ENCODE measurements at places on chromosomes 6 and 20.

- DNase-seq = no peak
These were observed 29.0 kb downstream of the MAS1 start for GRCh38 chr6:159919800-159920199.

DNA sequence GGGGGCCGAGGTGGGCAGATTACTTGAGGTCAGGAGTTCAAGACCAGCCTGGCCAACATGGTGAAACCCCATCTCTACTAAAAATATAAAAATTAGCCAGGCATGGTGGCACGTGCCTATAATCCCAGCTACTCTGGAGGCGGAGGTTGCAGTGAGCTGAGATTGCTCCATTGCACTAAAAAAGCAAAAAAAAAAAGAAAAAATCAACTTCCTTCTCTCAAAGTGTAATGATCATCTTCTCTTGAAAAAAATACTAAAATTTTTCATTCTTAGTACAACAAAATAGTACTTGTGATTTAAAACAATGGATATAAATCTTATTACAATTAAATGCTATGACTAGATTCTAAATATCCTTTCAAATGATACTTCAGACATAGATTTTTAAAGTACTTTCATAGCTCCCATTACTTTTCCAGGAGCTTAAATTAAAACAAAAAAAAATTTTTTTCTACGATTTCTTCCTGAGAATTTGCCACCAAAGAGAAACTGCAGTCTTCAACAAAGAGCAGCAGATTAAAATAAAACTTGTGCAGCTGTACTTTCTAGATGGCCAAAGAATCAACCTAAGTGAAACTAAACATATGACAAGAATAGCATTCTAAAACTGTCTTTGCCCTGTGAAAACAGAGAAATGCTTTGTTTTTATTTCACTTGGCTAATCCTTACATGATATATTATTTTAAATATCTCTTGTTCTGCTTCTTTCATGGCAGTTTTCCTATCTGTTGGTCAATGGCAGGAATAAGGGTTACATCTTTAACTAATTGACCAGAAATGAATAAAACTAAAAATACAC is 75.2 kb downstream of the MAP3K5 start:
- no peak for DNase-seq

GRCh38 chr20:59789686-59790085 is 143.8 kb downstream of the SYCP2 start:
- no peak for DNase-seq

GRCh38 chr6:26329763-26330511 is 35.1 kb upstream of the BTN3A2 start:
- no peak for DNase-seq

GRCh38 chr20:21134883-21135493 is 9.1 kb downstream of the KIZ start:
- DNase-seq = no peak

DNA sequence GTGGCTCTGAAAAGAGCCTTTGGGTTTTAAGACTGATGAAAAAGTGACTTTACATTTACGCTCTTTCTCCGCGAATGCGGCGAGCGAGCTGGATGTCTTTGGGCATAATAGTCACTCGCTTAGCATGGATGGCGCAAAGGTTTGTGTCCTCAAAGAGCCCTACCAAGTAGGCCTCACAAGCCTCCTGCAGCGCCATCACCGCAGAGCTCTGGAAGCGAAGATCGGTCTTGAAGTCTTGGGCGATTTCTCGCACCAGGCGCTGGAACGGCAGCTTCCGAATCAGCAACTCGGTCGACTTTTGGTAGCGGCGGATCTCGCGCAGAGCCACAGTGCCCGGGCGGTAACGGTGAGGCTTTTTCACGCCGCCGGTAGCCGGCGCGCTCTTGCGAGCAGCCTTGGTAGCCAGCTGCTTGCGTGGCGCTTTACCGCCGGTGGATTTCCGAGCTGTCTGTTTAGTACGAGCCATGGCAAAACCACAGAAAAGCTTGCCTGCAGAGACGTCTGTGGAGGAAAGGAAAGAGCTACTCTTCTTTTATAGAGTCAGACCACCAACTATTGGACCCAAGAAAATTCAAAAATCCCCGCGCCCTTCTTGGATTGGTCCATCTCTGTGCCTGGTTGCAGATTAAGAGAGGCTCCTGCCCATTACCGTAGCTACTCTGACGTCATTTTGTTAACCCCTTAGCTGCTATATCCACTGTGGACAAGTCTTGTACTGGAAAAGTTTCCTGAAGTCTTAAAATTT is 55.5 kb upstream of the HFE start:
- no peak for DNase-seq

- DNase-seq = no peak
These were observed 71.6 kb downstream of the SH3BGRL2 start for GRCh38 chr6:79702691-79703090.

DNA sequence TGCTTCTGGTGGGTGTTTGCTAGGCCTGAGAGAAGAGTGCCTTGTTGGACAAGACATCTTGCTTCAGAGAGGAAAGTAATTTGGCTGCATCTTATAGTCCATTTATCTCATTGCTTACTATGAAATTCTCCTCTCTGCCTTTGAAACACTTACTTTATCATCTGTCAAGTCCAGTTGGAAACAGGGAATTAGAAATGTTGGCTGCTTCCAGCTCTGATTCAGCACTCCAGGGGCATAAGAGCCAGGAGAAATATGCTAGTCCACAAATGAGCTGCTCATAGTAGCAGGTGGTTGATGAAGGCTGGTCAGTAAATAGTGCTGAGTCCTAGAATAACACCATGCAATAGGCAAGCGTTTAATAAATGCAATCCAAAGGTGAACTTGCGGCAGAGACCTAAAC is 227.1 kb downstream of the SLC35F1 start:
- no peak for DNase-seq

DNA sequence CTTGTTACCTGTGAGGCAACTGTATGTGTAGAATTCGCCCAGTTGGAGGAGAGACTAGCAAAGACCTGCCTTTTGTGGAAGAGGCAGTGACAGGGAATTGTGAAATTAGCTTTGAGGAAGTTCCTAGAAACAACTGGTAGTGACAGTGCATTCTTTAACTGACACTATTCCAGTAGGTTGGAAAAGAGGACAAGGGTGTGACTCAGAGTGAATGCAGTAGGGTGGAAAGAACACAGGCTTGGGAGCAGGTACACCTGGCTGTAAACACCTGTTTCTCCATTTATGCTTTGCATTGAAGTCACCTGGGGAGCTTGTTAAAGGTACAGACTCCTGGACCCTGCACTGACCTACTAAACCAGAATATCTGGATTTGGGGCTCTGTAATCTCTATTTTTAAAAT is 295.7 kb downstream of the PHACTR1 start:
- no peak for DNase-seq

DNA sequence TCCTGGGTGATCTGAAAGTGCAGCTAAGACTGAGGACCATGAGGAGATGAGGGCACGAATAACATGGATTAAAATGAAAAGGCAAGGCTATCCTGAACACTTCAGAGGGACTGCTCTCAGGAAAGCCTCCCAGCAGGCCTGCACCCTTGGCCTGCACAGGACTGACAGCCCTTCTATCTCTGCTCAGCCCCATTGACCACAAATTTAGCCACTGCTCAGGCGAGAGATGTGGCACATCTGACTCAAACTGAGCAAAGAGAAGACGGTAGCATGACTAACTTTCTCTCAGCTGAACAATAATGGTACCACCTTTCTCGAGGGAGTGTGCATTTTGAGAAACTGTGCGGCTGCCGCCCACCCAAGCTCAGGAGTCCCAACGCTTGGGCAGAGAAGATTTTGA is 257.5 kb downstream of the ADGB start:
- DNase-seq = no peak

DNA sequence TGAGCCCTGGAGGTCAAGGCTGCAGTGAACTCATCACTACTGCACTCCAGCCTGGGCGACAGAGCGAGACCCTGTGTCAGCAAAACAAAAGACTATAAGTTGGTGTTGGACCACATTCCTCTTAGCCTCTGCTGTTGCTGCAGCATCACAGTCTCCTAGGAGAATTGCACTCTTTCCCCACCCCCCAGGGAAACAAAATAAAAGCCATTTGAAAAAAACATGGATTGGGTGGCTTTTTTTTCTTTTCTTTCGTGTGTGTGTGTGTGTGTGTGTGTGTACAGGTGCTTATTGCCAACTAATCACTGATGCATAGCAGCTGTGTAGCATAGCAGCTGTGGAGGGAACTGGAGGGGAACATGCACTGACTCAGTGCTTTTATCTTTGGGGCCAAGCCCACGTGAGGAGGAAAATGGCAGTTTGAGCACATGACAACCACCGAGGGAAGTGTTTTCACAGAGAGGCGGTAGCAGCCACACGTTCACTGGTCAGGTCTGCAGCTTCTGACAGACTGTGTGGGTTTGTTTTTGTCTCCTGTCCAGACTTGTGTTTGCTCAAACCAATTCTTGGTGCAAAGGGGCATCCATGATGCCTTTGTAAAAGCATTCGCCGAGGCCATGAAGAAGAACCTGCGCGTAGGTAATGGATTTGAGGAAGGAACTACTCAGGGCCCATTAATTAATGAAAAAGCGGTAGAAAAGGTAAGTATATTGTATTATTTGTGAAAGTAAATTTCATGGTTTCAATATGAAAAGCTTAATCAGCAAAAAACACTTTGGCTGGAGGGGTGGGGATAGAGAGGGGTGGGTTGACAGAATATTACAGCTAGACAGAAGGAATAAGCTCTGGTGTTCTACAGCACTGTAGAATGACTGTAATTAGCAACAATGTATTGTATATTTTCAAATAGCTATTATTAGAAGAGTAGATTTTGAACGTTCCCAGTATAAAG is 27.7 kb downstream of the ALDH5A1 start:
- DNase-seq = no peak

GRCh38 chr6:43714311-43715055 is 26.9 kb upstream of the MRPS18A start:
- DNase-seq = no peak

- no peak for DNase-seq
These were observed 4.1 kb upstream of the NOL4L start for GRCh38 chr20:32589256-32589655.

- no peak for DNase-seq
These were observed 74.3 kb downstream of the ADGRG6 start for GRCh38 chr6:142376115-142376514.

DNA sequence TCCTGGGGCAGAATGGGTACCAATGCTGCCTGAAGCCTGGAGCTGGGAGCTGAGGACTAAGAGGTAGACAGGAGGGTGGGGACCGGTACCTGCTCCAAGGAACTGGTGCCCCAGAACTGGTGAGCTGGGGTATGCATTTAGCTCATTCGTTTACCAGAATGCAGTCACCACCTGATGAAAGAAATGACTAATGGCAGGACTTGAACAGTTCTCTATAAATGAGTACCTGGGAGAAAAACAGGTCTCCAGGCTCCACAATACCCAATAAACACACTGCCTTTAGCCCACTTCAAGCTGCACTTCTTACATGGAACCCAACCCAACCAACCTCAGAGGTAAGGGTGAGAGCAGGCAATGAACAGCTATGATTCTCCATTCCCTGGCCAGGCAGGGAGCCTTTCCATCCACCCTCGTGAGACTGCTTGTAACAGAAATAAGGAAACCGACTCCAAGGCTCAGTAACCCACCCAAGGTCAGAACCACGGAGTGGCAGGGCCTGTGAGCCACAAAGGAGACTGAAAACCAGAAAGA is 15.4 kb downstream of the FKBP1A start:
- DNase-seq = no peak

- DNase-seq = no peak
These were observed 2.3 kb upstream of the SCAND1 start for GRCh38 chr20:35956616-35957015.

DNA sequence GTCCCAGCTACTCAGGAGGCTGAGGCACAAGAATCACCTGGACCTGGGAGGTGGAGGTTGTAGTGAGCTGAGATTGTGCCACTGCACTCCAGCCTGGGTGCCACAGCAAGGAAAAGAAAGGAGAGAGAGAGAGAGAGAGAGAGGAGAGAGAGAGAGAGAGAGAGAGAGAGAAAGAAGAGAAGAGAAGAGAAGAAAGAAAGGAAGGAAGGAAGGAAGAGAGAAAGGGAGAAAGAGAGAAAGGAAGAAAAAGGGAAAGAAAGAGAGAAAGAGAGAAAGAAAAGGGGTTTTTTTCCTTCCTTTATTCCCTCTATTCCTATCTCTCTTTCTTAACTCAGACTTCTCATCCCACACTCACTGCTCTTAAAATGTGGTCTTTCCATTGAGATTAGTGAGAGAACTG is 238.7 kb upstream of the PRDM1 start:
- no peak for DNase-seq

- no peak for DNase-seq
These were observed 185.8 kb upstream of the PRDM1 start for GRCh38 chr6:105900125-105900937.

DNA sequence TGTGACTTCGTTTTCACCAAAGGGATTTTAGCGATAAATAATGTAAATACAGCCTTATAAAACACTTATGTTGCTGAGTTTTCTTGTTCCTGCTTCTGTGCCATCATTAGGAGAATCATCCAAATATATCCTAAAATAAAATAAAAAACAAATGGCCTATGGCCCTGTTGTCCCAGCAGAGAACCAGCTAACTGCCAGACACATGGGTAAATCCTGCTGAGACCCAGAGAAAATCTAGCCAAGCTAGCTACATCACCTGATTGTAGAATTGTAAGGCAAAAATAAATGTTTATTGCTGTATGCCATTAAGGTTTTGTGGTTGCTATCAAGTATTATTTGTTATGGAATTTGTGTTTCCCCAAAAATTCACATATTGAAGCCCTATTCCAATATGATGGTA is 631.2 kb upstream of the SYNCRIP start:
- no peak for DNase-seq

DNA sequence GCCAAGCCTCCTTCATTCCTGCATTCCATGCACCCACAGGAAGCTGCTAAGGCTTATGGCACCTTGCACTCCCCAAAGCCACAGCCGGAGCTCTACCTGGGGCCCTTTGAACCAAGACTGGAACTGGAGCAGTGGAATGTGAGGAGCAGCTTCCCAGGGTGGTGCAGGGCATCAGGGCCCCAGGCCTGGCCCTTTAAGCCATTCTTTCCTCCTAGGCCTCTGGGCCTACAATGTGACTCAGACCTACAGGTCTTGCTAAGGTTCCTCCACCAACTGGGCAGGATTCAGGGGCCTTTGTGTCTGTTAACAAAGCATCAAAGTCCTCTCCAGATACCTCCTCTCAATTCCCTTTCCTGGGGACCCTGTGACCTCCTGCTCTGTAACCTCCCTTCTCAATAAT is 36.2 kb downstream of the SF3B5 start:
- DNase-seq = no peak

GRCh38 chr20:19336631-19337030 is 124.2 kb downstream of the SLC24A3 start:
- no peak for DNase-seq

GRCh38 chr6:169253337-169254238 is at the start of gene THBS2:
THBS2 (minus strand) TSS chr6:169253846; CDS start chr6:169250784, 3,062 bp downstream.
- DNase-seq = no peak

GRCh38 chr6:143561105-143561704 is 49.7 kb upstream of the FUCA2 start:
- no peak for DNase-seq

- DNase-seq = no peak
These were observed 43.7 kb upstream of the RAB23 start for GRCh38 chr6:57265755-57266221.

- DNase-seq = no peak
These were observed 84.0 kb downstream of the RCAN2 start for GRCh38 chr6:46407246-46407645.

GRCh38 chr6:42471142-42471541 is 19.4 kb upstream of the TRERF1 start:
- DNase-seq = no peak

- DNase-seq = no peak
These were observed 241.6 kb downstream of the PHACTR1 start for GRCh38 chr6:12958052-12958706.

- DNase-seq = no peak
These were observed 3.3 kb downstream of the SPEF1 start for GRCh38 chr20:3777716-3778629.

- DNase-seq = no peak
These were observed 12.8 kb upstream of the PGC start for GRCh38 chr6:41759905-41760579.

GRCh38 chr6:100382031-100382430 is 82.7 kb downstream of the SIM1 start:
- DNase-seq = no peak
